ENCODE measurements at places on chromosomes 16 and 17. TPM values are rescaled to one million over a fixed set of nuclear protein-coding genes. Genes with fewer than 3 reads are reported as not detected.
A peak's percentile ranks its signal among the peaks of the same experiment; 100 is the strongest.

GRCh38 chr16:2842340-2843000 lies 12.4 kb downstream of the ZG16B start:
- DNase-seq = peak; percentile 68

- no peak for DNase-seq
Observed at GRCh38 chr17:7146115-7146514, 31.5 kb upstream of the ASGR2 start.

DNA sequence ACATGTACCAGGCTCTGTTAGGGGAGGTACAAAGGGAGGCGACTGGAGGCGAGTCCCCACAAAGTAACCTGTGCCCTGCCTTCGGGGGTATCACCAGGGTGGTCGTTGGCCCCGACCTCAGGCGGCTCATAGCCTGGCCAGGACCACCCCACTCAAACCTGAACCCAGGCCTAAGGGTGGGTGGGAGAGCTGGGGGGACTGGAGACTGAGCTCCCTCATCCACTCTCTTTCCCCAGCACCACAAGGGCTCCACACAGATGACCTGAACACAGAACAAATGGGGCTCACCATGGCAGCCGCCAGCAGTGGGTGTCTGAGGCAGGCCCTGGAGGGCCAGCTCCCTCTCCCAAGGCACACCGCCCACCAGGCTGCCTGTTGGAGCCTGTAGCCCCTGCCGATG lies 120.6 kb upstream of the TNRC6C start:
- no peak for DNase-seq

DNA sequence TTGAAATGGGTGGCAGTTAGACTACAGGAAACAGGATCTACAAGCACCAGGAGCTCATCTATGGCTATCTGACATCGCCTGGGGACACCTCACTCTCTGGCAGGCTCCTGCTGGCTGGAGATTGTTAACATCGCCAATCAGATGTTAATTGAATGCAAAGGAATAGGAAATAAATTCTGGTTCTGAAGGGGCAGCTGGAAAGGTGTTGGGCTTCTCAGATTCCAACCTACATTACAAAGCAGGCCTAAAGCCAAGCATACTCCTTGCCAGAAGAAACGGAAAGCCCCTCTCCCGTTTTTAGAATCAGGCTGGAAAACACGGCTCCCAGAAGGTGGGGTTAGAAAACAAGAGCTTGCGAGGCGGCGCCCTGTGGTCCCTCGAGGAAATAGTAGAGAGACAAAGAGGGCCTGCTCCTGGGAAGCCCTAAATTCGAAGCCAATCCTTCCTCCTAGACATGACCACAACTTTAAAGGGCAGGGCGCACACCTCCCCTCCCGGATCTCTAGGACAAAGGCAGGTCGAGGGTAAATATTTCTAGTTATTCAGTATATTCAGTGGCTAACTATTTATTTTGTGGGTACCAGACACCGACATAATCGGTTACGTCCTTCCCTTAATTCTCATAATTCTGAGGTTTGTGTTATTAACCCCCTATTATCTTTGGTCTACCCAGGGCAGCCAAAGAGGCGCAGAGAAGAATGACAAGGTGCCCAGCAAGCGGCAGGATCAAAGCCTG lies 763 bp upstream of the TOM1L1 start:
- DNase-seq = no peak

DNA sequence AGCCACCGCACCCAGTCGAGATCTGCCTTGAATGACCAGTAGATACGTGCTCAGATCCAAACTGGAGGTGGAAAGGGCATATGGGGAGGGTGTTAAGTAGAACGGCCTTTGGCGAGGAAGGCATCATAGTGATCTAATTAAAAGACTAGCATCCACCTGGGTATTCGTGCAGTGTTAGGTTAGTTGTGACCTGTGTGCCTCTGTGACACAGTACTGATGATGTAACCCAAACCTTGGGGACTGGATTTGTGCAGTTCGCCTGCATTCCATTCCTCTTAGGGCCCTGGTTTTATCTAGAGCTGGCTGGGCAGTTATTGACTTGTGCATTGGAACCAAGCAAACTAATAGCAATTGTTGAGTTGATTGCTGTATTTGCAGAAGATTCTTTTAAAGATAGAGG lies 47.9 kb downstream of the SNX29 start:
- no peak for DNase-seq

DNA sequence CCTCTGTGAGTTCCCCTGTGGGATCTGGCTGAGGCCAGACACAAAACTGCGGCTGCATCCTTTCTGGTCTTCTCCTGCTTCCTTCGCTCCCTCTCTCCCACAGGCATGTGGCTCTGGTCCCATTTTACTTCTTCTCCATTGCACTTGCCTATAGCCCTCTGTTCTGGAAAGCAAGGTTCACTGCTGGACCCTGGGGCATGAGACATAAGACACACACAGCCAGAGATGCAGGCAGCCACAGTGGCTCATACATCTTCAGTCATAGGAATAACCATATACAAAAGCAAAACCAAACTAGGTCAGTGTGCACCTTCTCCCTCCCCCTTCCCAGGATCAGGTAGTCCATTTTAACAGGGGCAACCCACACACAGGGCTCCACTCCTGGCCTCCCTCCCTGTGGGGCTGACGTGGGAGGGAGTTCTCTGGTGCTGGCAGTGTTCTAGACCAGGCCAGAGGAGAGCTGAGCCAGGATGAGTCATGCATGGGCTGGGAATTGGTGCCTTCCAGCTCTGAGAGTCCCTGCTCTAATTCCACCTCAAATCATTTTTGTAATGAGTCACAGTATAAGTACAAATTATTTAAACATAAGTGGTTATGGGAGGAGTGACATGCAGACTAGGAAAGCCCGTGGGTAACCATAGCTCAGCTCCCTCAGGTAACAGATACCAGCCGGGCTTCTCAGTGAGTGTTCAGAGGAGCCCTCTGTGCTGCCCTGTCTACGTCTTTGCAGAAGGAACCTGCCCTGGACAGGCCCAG lies 58.0 kb downstream of the ASIC2 start:
- DNase-seq = peak; percentile 88

GRCh38 chr16:85124636-85125346 lies 12.5 kb upstream of the CIBAR2 start:
- no peak for DNase-seq

GRCh38 chr17:7238420-7239090 lies 702 bp downstream of the PHF23 start:
- DNase-seq = peak; percentile 68

- DNase-seq = no peak
Observed at GRCh38 chr16:12942861-12943260, 41.5 kb downstream of the SHISA9 start.

- peak; percentile 29 for DNase-seq
Observed at GRCh38 chr17:76032073-76032779, 5.1 kb upstream of the EVPL start.

- no peak for DNase-seq
Observed at GRCh38 chr17:48606892-48607614, 2.3 kb upstream of the HOXB6 start.

GRCh38 chr17:77585142-77585860 lies 373.2 kb upstream of the TNRC6C start:
- DNase-seq = no peak

DNA sequence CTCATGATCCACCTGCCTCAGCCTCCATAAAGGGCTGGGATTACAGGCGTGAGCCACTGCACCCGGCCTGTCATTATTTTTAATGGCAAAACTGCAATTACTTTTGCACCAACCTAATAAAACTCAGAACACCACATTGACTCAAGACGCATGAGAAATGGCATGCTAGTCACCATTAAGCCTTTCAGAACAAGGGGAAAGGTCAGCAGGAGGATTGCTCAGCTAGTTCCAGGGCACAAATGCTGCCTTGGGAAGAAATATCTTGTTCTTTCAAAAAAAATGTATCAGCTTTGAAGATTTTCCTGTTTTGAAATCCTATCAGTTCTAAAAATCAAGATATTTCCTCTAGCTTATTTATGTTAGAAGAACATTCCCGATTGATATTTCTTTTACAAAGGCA lies 32.4 kb upstream of the CDYL2 start:
- no peak for DNase-seq

GRCh38 chr16:4800290-4801041 lies 2.0 kb downstream of the ROGDI start:
- DNase-seq = peak; percentile 78

DNA sequence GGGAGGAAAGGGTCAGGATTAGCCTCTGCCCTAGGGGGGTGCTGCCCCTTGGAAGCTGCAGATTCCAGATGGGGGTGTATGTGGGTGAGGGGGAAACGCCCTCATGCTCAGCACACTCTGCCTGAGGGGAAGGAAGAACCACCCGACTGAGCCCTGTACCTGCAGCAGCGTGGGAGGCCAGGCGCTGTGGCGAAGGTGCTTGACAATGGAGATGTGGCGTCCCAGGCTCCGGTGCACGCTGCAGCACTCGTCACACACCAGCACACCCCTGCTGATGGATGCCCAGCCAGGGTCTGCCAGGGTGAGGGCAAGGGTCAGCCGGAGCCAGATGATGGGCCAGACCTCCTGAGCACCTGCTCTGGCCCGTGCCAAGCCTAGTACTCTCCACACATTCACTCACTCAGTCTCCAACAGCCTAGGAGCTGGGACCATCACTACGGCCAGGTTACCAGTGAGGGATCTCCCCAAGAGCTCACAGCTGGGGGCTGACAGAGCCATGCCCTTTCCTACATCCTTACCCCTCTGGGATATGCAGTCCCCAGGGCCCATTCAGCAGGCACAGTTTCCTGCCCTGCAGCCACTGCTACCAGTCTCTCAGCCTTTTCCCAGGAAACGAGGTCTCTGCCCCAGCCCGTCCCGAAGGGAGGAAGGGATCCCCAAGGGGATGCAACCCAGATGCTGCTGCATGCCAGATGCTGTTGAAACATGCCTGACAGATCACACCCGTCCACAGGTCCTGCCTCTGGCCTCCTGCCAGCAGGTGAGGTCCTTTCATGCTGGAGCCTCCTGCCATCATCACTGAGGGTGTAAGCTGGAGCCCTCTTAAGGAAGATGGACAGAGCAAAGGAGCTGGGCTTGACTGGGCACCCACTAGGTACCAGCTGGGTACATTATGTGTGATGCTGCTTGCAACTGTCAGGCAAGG lies 5.9 kb downstream of the GIT1 start:
- DNase-seq = peak; percentile 56

DNA sequence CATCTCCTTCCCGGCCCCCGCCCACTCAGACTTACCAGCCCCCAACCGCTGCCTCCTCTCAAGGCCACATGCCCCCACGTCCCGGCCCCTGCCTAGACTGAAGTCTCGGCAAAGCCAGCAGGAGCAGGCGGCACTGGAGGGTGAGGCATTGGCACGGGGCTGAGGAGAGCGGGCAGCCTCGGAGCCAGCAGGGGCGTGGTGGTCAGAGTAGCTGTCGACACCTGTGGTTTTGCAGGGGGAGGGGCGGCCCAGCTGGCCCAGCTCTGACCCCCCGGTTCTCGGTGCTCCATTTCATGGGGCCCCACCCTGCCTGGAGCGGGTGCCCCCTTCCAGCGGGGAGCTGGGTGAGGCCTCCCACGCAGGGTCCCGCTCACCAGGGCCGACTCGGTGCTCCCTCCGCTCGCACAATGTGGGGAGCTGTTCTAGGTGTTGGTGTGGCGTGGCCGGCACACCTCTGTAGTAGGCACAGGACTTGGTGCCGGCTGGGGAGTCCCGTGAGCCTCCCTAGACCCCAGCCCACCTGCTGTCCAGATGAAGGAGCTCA lies 4.7 kb downstream of the CDH15 start:
- DNase-seq = no peak

- peak; percentile 58 for DNase-seq
Observed at GRCh38 chr17:46818929-46819859, 702 bp upstream of the WNT3 start.

- DNase-seq = no peak
Observed at GRCh38 chr17:37752482-37752881, 7.6 kb upstream of the HNF1B start.

Gene BCO1
- total RNA-seq = not detected

Gene CTF1
- 9.6 TPM for total RNA-seq

Gene DHRS7C
- total RNA-seq = 317 TPM

Gene EVPL
- total RNA-seq = not detected

Gene LRRC46
- 0.48 TPM for total RNA-seq

Gene TBC1D16
- total RNA-seq = 23.1 TPM

Gene FLYWCH2
- 26.8 TPM for total RNA-seq

Gene ADAM11
- 31.3 TPM for total RNA-seq

Gene FBXL19
- 6.9 TPM for total RNA-seq

Gene TEX19
- not detected for total RNA-seq

Gene OTOP3
- total RNA-seq = not detected

Gene PROCA1
- total RNA-seq = 2.7 TPM

Gene PRSS21
- total RNA-seq = not detected

Data from right cardiac atrium (tissue), 5 donors.